SW480 (cell line): ENCODE measurements at places on chromosomes 1 and 21.

DNA sequence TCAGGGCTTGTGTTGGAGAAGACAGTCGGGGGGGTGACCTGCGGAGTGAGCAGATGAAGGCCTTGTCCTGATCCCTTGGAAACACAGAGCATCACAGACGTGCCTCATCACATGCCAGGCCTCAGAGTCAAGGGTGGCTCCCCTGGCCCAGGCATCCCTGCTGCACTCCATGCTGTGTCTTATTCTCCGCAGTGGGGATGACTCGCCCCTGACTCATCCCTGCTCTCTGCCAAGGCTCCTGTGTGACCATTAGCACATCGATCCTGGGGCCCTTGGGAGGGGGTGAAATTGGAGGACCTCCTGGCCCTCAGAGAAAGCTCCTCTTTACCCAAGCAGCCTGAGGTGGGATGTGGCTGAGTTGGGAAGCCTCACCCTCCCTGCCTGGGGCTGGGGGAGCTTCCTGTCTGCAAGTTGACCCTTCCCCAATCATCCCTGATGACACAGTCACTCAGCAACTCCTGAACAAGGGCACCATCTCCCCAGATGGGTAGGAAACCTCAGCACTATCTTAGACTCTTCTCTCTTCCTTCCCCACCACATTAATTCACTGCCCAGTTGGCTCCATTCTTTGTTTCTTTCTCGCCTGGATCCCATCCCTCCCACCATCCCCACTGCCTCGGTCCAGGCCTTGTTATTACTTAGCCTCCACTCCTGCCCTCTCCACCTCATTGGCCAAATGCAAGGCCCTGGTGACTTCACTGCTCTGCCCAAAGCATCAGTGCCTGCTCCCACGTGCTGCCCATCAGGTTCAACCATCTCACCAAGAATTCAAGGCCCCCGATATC, 74.6 kb downstream of the CAMK2N1 start:
- peak; percentile 25 for DNase-seq

DNA sequence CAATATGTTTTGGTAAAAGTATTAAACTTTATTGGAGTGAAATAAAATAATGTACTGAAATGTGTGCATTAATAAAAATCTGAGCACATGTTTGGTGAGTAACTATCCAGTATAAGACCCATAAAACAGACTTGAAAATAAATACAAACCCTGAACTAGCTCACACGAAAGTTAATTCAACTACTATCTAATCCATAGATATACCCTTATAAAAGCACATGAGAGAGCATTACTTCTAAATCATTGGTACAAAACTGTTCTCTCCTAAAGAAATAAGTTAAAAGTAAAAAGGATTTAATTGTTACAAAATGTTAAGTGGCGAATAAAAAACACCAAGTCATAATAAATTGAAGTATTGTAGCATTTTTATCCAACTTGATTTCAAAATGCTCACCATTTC, 295.6 kb downstream of the PTPRC start:
- no peak for DNase-seq

GRCh38 chr1:74468982-74469603, 43.3 kb downstream of the LRRC53 start:
- DNase-seq, result peak; percentile 47

- DNase-seq, result no peak
Observed at GRCh38 chr1:116804736-116805135, 50.5 kb downstream of the CD2 start.

- DNase-seq, result no peak
Observed at GRCh38 chr1:114092186-114093062, 61.2 kb downstream of the SYT6 start.

GRCh38 chr1:82578086-82578726, 777.5 kb downstream of the ADGRL2 start:
- no peak for DNase-seq

- no peak for DNase-seq
Observed at GRCh38 chr1:116902027-116902426, 7.7 kb upstream of the PTGFRN start.

DNA sequence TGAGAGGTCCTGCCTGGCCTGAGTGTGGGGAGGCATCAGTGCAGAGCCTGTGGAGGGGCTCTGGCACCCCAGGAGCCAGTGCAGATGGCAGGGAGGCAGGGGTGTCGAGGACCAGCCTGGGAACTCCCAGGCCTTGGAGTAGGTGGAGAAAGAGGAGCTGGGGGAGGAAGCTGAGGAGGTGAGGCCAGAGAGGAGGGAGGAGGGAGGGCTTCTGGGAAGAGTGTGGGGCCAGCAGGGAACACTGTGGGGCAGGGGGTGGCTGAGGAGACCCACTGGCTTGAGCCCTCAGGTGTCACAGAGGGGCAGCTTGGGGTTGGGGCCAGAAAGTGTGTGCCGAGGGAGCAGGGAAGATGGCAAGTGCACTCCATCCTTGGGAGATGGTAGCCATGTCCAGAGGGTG, 3.8 kb downstream of the COQ8A start:
- no peak for DNase-seq

DNA sequence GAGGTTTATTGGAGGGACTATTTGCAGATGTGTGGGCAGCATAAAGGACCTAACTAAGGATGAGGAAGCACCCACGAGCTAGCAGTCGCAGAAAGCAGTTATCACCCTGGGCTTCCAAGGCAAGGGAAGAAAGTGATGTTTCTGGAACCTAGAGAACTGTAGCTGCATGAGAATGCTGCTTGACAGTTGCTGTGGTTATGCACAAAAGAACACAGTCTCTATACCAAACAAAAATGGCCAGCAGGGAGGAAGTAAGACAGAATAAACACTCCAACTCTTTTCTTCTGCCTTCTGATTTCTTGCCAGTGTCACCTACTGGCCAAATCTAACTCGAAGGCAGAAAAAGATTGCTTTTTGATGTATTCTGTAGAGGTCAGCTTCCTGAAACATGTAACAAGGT, 190.2 kb downstream of the RASAL2 start:
- no peak for DNase-seq

DNA sequence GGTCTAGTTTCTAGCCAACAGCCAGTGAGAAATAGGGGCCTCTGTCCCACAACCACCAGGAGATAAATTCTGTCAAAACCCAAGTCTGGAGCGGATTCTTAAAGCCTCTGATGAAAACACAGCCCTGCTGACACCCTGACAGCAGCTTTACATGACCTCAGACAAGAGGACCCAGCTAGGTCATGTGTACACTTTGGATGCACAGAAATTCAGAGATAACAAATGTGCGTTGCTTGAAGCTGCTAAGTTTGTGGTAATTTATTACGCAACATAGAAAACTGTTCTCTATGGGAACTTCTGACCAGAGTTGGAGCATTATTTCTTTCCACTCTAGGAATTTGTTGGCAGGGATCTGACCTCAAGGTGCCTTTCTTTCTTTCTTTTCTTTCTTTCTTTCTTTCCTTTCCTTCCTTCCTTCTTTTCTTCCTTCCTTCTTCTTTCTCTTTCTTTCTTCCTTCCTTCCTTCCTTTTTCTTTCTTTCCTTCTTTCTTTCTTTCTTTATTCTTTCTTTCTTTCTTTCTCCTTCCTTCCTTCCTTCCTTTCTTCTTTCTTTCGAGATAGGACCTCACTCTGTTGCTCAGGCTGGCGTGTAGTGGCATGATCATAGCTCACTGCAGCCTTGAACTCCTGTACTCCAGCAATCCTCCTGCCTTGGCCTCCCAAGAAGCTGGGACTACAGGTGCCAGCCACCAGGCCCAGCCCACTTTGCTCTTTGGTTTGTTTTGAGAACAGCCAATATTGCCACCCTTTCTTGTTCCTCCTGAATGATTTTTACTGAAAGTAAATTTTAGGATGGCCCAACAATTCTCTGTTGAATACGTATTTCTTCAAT, 14.9 kb upstream of the HMGCS2 start:
- DNase-seq, result no peak

DNA sequence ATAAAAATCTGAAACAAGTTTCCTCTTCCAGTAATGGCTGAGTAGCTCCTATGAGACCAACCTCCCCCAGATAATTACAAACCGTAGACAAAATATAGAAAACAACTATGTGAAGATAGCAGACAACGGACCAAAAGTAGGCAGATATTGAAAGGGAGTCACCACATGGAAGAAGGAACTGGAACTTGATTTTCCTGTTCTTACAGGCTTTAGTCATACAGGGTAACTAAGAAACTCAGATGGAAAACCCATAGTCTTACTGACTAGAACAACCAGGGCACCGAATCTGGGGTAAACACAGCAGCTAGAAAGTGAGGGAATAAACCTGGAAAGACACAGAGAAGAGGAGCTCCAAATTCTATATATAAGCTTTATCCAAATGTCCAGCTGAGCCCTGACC, 26.0 kb downstream of the LMX1A start:
- no peak for DNase-seq

DNA sequence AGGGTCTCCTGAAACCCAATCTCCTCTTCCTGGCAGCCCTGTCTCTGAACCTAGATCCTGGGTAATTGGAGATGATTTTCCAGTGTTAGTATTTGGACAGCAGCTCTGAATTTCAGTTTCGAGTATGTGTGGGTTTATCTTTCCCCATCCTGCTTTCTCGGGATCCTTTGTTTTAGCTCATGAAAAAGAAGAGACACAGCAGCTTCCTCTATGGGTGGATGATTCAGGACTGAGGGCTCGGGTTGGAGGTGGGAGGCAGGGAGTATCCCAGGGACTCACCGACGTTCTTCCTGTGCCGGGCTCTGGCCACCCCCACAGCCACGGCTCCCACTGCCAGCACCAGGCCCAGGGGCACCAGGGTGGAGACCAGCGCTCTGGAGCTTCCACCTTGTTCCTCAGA, 10.4 kb upstream of the FCMR start:
- no peak for DNase-seq

GRCh38 chr21:20701235-20701634, 297.0 kb upstream of the NCAM2 start:
- DNase-seq, result peak; percentile 4

GRCh38 chr1:196128835-196129234, 479.4 kb downstream of the KCNT2 start:
- DNase-seq, result no peak

GRCh38 chr1:225657462-225657989, 4.6 kb upstream of the ENAH start:
- no peak for DNase-seq

DNA sequence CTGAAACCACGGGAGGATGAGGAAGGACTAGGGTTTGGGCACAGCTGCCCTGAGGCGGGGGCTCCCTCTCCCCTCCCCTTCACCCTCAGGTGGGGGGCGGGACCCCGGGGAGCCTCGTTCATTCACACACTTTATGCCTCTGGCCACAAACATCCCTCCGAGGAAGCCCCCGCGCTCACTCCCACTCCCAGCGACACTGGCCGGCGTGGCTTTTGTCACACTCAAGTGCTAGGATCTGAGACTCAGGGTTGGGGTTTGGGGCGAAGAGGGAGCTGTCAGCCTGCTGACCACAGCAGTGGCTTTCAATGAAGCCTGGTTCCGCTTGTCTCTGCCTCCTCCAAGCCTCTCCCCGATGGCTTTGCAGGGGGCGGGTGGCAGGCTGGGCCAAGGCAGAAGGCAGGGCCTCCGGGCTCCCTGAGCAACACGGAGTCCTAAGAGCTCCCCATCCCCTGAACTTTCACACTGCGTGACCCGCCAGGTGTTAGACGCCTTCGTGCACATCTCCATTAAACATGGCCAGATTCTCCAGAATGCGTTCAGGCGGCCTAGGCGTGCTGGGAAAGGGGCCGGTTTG, 178.1 kb downstream of the NPHP4 start:
- DNase-seq, result no peak

DNA sequence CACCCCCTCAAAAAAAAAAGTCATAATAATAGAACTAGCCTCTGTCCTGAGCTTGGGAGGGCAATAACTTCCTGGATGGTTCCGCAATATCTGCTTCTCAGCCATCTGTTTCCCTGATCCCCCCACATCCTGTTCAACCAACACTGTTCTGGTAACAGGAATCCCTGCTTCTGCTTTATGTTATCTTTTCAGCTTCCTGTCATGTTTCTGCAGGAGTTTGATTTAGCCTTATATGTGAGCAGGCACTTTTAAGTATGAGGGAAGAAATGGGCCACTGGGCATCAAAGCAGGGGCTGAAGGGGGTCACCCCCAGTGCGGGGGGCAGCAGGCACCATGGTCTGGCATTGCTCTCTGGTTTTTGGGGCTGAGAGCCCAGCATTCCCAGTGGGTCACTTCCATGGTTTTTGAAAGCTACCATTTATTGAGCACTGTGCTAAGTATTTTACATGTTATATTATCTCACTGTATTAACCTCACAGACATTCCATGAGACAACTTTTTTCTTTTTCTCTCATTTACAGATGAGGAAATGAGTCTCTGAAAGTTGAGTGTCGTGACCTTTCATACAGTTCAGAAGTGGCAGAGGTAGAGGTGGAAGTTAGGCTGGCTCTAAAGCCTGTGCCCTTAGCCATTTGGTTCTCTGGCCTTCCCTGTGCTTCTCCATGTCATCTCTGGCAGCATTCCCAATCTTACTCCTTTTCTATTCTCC, 61.9 kb downstream of the DNTTIP2 start:
- no peak for DNase-seq

DNA sequence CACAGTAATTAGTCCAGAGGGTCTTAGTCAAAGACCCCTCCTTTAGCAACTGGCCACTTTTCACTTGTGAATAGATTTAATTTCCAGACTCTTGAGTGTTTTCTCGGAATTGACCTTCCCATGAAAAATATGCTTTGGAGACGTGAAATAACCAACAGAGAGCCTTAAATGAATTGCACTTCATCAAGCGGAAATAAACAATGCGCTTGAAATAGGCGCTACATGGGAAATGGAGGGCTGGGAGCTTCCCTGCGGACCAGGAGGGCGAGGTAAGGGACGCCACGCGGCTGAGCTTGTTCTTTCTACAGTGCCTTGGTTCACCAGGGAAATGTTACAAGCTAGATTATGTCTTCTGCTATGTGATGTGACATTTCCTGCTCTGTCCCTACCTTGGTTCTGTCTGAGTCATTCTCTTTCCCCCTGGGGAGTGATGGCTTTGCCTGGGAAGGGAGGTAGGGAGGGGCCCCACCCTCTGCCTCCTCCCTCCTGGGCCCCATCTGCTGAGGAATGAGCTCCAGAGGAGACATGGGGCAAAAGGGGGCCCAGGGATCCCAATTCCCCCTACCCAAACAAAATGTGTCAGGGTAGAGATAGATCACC, 619.3 kb downstream of the PTPRU start:
- no peak for DNase-seq

- no peak for DNase-seq
Observed at GRCh38 chr21:19458295-19458694, 1054.7 kb upstream of the TMPRSS15 start.

DNA sequence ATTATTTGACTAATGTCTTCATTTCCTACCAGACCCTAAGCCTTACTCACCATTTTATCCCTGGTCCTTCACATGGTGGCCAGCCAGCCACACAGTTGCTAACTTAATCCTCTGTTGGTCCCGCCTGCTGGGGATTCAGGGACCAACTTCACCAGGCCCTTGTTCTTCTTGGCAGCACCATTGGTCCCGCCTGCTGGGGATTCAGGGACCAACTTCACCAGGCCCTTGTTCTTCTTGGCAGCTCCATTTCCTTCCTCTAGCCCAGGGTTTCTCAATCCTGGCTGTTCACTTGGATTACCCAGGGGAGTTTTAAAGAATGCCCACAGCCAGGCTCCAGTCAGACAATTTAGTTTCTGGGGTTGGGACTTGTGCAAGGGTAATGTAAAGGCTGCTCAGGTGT, 233.1 kb upstream of the CSF3R start:
- no peak for DNase-seq
